ENCODE measurements at places on chromosomes 4 and X.

DNA sequence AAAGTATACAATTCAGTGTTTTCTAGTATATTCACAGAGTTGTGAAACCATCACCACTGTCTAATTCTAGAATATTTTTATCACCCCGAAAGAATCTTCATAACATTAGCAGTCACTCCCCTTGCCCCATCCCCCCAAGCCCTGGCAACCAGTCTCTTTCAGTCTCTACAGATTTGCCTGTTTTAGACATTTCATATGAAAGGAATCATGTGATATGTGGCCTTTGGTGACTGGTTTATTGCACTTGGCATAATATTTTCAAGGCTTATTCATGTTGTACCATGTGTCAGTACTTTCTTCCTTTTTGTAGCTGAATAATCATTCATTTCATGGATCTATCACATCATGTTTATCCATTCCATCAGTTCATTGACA lies 371.7 kb downstream of the AFF2 start:
- no peaks in the 10 kb centered on the region for H3K27me3 ChIP-seq
- H3K4me3 ChIP-seq = no peak overlapping the region
- no peaks in the 10 kb centered on the region for H3K36me3 ChIP-seq

GRCh38 chrX:153628665-153629064 lies 18.3 kb upstream of the DUSP9 start:
- H3K4me1 ChIP-seq = no peaks in the 10 kb centered on the region
- H3K4me3 ChIP-seq = no peak overlapping the region
- no peak overlapping the region for H3K27ac ChIP-seq
- DNase-seq = no peak
- no peaks in the 10 kb centered on the region for H3K36me3 ChIP-seq

GRCh38 chr4:150045410-150045809 lies 32.8 kb upstream of the DCLK2 start:
- H3K27me3 ChIP-seq = no peaks in the 10 kb centered on the region
- H3K4me3 ChIP-seq = no peak overlapping the region
- no peak overlapping the region for H3K27ac ChIP-seq
- H3K4me1 ChIP-seq = no peaks in the 10 kb centered on the region
- H3K36me3 ChIP-seq = no peaks in the 10 kb centered on the region
- no peak for DNase-seq

DNA sequence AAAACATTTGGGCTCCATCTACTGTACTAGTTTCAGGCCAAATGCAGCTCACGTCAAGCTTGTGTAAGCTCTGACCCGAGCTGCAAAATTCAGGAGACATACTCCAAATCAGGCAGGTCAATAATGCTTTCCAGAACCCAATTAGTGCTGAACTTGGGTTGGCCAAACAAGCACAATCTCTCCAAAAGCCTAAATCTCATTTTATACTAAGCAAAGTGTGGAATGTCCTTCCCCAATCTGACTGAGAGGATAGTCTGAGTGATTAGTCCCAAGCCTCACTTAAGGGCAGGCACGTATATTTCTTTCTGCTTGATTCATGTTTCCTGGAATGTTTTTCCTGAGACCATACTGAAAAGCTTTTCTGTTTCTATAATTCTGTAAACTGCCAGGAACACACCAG lies 79.9 kb downstream of the NKX6-1 start:
- H3K4me1 ChIP-seq = no peaks in the 10 kb centered on the region
- no peak overlapping the region for H3K4me3 ChIP-seq
- DNase-seq = no peak
- no peaks in the 10 kb centered on the region for H3K27me3 ChIP-seq

GRCh38 chrX:152600853-152601633 lies 36.7 kb upstream of the GABRQ start:
- no peaks in the 10 kb centered on the region for H3K36me3 ChIP-seq
- no peak overlapping the region for H3K4me3 ChIP-seq
- H3K4me1 ChIP-seq = no peaks in the 10 kb centered on the region
- no peak overlapping the region for H3K27ac ChIP-seq

GRCh38 chr4:55031158-55031557 lies 94.2 kb downstream of the KDR start:
- no peak overlapping the region for H3K4me3 ChIP-seq
- no peaks in the 10 kb centered on the region for H3K4me1 ChIP-seq
- H3K27ac ChIP-seq = no peak overlapping the region
- H3K27me3 ChIP-seq = no peaks in the 10 kb centered on the region
- no peak for DNase-seq

DNA sequence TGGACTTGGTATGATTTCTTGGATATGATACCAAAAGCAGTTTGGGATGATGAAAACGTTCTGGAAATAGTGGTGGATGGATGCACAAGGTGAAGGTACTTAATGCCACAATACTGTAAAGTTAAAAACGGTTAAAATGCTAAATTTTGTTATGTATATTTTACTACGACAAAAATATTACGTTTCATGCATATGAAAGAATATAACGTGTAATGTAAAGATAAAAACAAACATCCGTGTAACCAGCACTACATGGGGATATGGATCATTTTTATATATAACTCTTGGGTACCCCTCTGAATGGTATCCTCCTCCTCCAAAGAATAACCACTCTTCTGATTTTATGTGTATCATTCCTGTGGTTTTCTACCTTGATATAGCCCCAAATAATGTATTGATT lies 862 bp upstream of the CENPU start:
- H3K36me3 ChIP-seq = no peaks in the 10 kb centered on the region
- peaks cover 12% of the 10 kb centered on the region for H3K4me1 ChIP-seq
- no peak overlapping the region for H3K27ac ChIP-seq
- no peaks in the 10 kb centered on the region for H3K27me3 ChIP-seq
- H3K4me3 ChIP-seq = no peak overlapping the region

DNA sequence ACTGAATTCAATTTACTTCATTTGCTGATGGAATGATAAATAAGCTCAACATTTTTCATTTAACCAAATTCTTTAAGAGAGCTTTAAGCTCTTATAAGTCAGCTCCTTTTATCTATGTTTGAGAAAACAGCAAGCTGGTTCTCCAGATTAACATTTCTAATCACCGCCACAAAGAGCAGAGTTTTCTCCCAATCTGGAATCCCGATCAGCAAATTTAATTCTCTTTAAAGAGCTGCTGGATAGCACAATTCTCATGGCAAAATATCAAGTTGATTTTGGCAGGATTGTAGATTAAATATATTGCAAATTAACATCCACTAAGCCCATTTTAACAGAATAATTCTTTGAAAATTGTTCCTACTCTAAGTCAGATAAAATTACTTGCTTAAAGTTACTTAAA lies 48.8 kb downstream of the RPS6KA3 start:
- H3K27me3 ChIP-seq = no peaks in the 10 kb centered on the region
- H3K36me3 ChIP-seq = no peaks in the 10 kb centered on the region
- H3K4me3 ChIP-seq = peak overlapping the region; percentile 57
- H3K27ac ChIP-seq = peak overlapping the region; percentile 55

- no peak for DNase-seq
- H3K27me3 ChIP-seq = no peaks in the 10 kb centered on the region
- H3K4me3 ChIP-seq = no peak overlapping the region
- no peaks in the 10 kb centered on the region for H3K36me3 ChIP-seq
Observed at GRCh38 chrX:13195340-13195739, 124.5 kb downstream of the ATXN3L start.

DNA sequence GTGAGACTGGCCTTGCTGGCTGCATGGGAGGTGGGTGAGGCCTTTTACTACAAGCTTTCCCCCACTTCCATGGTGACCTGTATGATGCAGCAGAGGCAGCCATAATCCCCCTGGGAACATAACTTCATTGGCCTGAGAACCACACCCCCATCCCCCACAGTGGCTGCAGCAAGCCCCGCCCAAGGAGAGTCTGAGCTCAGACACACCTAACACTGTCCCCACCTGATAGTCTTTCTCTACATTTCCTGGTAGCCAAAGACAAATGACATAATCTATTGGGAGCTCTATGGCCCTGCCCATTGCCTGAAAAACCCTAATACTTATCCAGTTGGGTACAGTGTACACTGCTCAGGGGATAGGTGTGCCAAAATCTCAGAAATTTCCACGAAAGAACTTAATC lies 62.6 kb downstream of the GLUD2 start:
- H3K27ac ChIP-seq = no peak overlapping the region
- no peaks in the 10 kb centered on the region for H3K36me3 ChIP-seq
- DNase-seq = no peak
- H3K4me3 ChIP-seq = no peak overlapping the region
- no peaks in the 10 kb centered on the region for H3K4me1 ChIP-seq

GRCh38 chr4:182645511-182645910 lies 271.7 kb downstream of the DCTD start:
- no peak overlapping the region for H3K27ac ChIP-seq
- no peaks in the 10 kb centered on the region for H3K36me3 ChIP-seq
- H3K4me1 ChIP-seq = peaks cover 7% of the 10 kb centered on the region
- no peak for DNase-seq
- H3K4me3 ChIP-seq = no peak overlapping the region
- H3K27me3 ChIP-seq = no peaks in the 10 kb centered on the region

DNA sequence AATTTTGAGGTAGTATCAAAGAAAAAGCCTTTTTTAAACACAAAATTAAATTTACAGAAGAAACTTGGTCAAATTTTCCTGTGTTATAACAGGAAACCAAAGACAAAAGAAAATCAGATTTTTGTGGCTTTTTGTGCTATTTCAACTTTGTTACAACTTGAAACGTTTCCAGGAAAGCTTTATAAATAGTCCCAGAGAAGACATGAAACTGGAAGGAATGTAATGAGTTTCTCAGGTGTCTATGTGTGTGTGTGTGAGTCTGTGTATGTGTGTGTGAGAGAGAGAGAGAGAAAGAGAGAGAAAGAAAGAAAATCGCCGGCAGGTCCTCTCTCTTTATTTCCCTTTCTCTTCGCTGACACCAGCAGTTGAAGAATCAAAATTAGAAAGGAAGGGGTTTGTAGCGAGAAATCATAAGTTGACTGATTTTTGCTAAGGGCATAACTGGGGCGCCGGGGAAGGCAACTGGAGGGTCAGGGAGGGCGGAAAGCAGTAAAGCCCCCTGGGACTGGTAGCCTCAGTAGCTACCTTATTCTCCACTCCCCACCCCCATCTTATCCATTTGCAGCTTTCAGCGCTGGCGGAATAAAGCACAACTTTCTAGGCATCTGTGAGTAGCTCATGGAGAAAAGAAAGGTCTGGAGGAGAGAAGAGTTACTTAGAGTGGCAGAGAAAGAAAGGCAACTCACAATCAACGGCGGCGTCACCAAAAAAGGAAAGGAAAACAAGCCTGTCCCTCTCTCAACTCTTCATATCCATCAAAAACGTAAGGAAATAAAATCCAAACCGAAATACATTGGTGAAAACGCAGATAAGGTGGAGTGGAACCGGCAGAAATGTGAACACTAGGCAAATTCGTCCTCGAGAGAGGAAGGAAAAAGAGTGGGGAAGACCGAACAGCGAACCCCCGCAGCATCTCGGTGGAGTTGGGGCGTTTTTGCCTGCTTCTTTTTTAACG lies 1.3 kb downstream of the TMEM47 start:
- peak overlapping the region; percentile 75 for H3K4me3 ChIP-seq
- H3K4me1 ChIP-seq = peaks cover 3% of the 10 kb centered on the region
- H3K27ac ChIP-seq = peak overlapping the region; percentile 82
- no peak for DNase-seq
- H3K36me3 ChIP-seq = no peaks in the 10 kb centered on the region
- peaks cover 11% of the 10 kb centered on the region for H3K27me3 ChIP-seq

DNA sequence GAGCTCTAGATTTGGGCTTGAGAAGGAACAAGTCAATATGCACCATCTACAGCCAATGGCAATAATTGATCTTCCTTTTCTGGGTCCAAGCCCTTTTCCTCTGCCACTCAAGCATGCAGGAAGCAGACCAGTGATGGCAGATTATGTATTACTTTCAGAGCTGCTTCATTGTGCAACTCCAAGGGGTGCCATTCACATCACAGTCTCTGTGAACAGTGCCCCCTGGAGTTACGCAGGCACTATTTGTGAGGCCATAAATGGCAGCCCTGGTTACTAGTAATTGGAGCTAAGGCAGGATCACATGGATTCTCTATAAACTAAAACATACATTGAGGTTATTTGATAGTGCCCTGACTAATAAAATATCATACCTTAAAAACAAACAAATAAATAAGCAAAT lies 313.4 kb upstream of the SLC7A11 start:
- DNase-seq = no peak
- H3K36me3 ChIP-seq = no peaks in the 10 kb centered on the region
- H3K27me3 ChIP-seq = no peaks in the 10 kb centered on the region
- H3K4me3 ChIP-seq = no peak overlapping the region
- no peak overlapping the region for H3K27ac ChIP-seq
- no peaks in the 10 kb centered on the region for H3K4me1 ChIP-seq

GRCh38 chr4:15239866-15240265 lies 188.0 kb upstream of the C1QTNF7 start:
- H3K36me3 ChIP-seq = no peaks in the 10 kb centered on the region
- no peak overlapping the region for H3K4me3 ChIP-seq
- DNase-seq = peak; percentile 42
- no peak overlapping the region for H3K27ac ChIP-seq
- H3K4me1 ChIP-seq = peaks cover 9% of the 10 kb centered on the region
- H3K27me3 ChIP-seq = no peaks in the 10 kb centered on the region

GRCh38 chr4:140612357-140612756 lies 43.6 kb upstream of the UCP1 start:
- no peak overlapping the region for H3K27ac ChIP-seq
- H3K4me3 ChIP-seq = no peak overlapping the region
- H3K27me3 ChIP-seq = no peaks in the 10 kb centered on the region
- H3K4me1 ChIP-seq = peaks cover 6% of the 10 kb centered on the region
- no peaks in the 10 kb centered on the region for H3K36me3 ChIP-seq

- H3K27ac ChIP-seq = no peak overlapping the region
- peaks cover 4% of the 10 kb centered on the region for H3K4me1 ChIP-seq
- no peaks in the 10 kb centered on the region for H3K36me3 ChIP-seq
- no peak for DNase-seq
- no peaks in the 10 kb centered on the region for H3K27me3 ChIP-seq
- H3K4me3 ChIP-seq = no peak overlapping the region
Observed at GRCh38 chr4:184548316-184548647, 73.9 kb upstream of the IRF2 start.
